ENCODE measurements at places on chromosomes 7 and 10. TPM values are rescaled to one million over a fixed set of nuclear protein-coding genes. Genes with fewer than 3 reads are reported as not detected.

The FRMPD2 gene
- total RNA-seq, result 0.13 TPM

The VWDE gene
- total RNA-seq, result under 0.01 TPM

The SPOCK2 gene
- 1.9 TPM for total RNA-seq

The MRC1 gene
- 250 TPM for total RNA-seq

The CPA2 gene
- not detected for total RNA-seq

The GAD2 gene
- not detected for total RNA-seq

The C7orf57 gene
- total RNA-seq, result not detected

The CYP2E1 gene
- total RNA-seq, result 0.13 TPM

The NUTM2E gene
- not detected for total RNA-seq

The CPED1 gene
- total RNA-seq, result 1.0 TPM

The ABCB1 gene
- total RNA-seq, result 1.0 TPM
